ENCODE measurements at places on chromosomes 7 and 10. TPM values are rescaled to one million over a fixed set of nuclear protein-coding genes. Genes with fewer than 3 reads are reported as not detected.

The HMX3 gene
- total RNA-seq, result not detected

The GDF2 gene
- not detected for total RNA-seq

The H2BK1 gene
- 2.6 TPM for total RNA-seq

The PPP1R17 gene
- not detected for total RNA-seq

The BAIAP2L1 gene
- 0.44 TPM for total RNA-seq

The CDK5 gene
- 4.1 TPM for total RNA-seq

DNA sequence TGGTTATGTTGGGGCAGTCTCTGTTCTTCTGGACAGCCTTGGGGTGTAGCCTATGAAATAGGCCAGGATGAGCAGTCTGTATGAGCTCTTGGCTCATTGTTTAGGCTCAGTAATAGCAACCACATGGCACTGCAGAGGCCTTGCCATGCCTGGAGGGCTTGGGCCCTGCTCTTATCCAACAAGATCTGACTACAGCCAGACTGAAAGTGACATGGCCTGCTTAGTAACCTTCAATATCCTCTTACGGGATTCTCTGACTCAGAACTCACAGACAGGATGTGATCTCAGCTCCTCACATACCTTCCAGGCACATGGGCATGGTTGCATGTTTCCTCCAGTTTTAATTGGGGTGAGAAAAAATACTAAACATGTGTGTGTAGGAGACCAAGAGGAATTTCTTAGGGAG is 289.3 kb downstream of the PTEN start:
- H3K27ac ChIP-seq, result peak overlapping the region; percentile 25
- H3K4me1 ChIP-seq, result peaks cover 8% of the 10 kb centered on the region
- no peak for DNase-seq

- H3K4me1 ChIP-seq, result no peaks in the 10 kb centered on the region
- no peaks in the 10 kb centered on the region for H3K27me3 ChIP-seq
- no peak for DNase-seq
- H3K27ac ChIP-seq, result no peak overlapping the region
- no peaks in the 10 kb centered on the region for H3K36me3 ChIP-seq
Measured at GRCh38 chr7:137269240-137269639, 74.3 kb downstream of the PTN start.

DNA sequence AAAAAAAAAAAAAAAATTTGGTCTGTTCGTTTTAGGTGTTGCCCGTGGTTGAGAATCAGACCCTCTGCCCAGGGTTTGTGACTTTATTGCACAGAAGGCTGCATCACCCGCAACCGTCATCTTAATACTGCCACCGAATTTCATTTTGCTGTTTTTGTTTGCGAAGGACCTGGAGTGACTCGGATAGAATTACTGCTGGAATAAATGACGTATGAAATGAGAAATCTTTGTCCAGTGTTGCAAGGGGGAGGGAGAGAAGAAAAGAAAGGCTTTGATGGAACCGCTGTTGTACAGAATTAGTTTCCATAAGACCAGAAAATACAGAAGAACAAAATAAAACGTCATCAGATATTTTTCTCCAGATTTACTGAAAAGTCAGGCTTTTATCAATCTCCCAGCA is 103.3 kb downstream of the GALNT17 start:
- H3K27ac ChIP-seq, result no peak overlapping the region
- no peaks in the 10 kb centered on the region for H3K36me3 ChIP-seq
- H3K4me3 ChIP-seq, result no peak overlapping the region
- DNase-seq, result no peak
- no peaks in the 10 kb centered on the region for H3K4me1 ChIP-seq

DNA sequence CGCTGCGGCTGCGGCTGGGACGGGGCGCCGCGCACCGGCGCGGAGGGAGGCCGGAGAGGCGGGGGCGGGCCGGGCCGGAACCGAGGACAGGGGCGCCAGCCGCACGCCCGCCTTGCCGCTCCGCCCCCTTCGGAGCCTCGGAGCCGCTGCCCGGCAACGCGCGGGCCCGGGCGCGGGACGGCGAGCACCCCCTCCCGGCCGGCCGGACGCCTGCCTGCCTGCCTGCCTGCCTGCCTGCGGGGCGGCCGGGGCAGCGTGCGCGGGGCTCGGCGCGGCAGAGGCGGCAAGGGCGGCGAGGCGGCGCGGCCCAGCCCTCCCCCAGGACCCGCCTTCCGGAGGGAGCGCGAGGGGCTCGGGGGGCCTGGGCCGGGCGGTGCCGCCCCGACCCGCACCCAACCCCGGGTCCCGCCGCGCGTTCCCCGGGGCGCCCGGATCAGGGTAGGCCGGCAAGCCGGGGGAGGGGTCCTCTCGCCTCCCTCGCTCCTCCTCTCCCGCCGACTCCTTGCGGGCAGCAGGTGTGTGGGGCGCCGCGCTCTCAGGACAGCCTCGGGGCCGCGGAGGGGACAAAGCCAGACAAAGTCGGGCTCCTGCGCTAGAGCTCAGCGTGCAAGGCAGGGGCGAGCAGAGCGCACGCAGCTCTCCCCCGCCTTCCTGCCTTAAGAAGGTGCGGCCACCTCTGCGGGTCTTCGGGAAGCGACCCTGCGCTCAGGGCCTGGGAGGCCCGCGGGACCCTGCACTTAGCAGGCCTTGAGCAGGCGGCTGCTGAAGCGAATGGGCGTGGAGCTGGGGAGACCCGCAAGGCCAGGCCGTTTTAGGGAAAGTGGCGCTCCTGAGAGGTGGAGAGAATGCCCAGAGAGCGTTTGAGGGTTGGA is at the start of gene KIAA1549:
Gene KIAA1549 (minus strand): TSS at position 58 of the 872 bp plus-strand sequence. CDS start 120 bp downstream, outside the sequence.
- H3K27ac ChIP-seq, result peak within 1 kb of the TSS; percentile 64
- H3K36me3 ChIP-seq, result no peaks in the 10 kb centered on the region
- H3K4me3 ChIP-seq, result peak within 1 kb of the TSS; percentile 90
- DNase-seq, result peak; percentile 29
- peaks cover 13% of the 10 kb centered on the region for H3K4me1 ChIP-seq

Measured in naive thymus-derived CD8-positive, alpha-beta T cell (primary cell).